NCI-H82 (cell line): ENCODE measurements at places on chromosomes 3 and 15.
A peak's percentile ranks its signal among the peaks of the same experiment; 100 is the strongest.

DNA sequence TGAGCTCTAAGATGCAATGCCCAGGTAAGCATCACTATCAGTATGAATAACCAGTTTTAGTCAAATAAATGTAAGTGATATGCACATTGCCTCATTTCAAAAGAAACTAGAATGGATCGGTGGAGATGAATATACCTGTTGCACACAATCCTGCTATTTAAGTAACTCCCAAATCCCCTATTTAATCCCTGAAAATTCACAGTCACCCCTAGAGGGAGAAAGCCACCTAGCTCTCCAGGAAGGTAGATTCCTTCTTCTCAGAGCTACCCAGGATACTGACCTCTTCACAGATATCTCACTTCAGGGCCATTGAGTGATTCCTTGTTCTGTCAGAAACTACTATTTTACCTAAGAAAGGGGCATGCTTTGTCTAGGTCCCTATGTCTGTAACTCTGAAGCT is 11.7 kb downstream of the LSAMP start:
- peak; percentile 7 for DNase-seq

GRCh38 chr15:80612118-80612823 is 82.8 kb upstream of the ABHD17C start:
- no peak for DNase-seq

DNA sequence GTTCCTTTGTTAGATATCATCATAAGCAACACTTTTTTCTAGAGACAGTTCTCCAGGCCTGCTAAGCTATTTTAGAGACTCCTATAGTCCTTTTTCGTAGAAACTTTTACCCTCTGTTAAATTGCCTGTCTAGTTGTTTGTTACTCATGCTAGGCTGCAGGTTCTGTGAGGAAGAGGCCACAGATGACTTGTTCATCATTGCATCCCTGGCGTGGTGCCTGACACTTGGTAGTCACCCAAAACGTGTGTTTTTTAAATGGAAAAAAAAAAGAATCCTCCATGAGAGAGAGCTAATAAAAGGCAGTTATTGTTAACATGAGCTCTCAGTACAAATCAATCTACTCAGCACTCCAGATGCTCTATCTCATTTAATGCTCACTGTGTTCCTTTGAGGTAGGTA is 35.1 kb downstream of the CCDC54 start:
- no peak for DNase-seq

DNA sequence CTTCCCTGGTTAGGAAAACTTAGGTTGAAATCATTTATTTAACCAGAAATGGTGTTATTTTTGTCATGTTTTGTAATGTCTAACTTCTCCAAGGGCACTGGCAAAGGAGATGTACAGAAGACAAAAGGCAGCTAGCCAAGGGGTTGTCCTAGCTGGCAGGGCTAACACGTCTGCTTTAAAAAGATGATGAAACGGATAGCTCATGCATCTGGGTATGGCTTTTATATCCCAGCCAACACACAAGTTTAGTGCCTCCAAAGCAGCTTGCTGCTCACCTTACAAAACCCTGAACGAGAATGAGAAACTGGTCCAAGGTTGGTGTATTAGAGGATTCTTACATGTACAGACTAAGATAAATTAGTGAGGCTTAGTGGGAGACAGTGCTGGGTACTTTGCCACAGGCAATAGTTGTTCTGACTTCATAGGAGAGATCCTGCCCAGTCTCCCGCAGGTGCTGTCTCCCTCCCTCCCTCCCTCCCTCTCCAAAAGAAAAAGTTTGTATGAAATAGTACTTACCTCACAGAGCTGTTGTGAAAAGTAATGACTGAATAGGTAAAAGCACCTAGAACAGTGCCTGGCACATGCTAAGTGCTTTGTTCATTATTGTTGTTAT is 47.8 kb downstream of the KCNMB2 start:
- DNase-seq, result no peak

DNA sequence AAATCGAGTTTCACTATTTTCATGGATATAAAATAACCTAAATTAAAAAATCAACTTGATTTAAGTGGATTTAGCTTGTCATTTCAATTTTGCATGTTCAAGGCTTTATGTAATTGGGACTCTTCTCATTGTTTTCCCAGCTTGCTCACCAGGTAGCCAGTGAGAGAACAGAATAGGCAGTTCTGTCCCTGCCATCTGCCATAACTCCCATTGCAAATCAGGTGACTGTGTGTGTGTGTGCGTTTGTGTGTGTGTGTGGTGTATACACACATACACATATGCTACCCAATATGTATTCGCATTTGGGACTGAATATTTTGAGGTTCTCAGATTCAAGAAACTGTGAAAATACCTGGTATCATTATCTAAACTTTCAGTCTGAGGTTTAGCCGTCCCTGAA is 1069.8 kb downstream of the IGSF11 start:
- peak; percentile 15 for DNase-seq

DNA sequence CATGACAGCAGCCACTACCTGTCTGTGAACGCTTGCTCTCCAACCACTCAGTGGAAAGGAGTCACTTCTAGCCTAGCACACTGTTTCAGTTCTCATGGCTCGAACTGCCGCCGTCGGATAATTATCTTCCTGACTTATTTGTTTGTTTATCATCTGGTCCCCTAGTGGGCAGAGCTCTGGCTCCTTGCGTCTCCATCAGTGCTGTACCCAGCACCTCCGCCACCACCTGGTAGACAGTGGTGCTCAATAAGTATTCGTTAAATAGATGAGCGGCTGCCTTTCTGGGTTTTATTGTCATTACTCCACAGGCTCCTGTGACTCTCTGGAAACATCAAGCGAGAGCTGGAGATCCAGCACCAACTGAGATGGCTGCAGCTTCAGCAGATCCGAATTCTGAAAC is 297.5 kb downstream of the NTRK3 start:
- DNase-seq, result no peak

DNA sequence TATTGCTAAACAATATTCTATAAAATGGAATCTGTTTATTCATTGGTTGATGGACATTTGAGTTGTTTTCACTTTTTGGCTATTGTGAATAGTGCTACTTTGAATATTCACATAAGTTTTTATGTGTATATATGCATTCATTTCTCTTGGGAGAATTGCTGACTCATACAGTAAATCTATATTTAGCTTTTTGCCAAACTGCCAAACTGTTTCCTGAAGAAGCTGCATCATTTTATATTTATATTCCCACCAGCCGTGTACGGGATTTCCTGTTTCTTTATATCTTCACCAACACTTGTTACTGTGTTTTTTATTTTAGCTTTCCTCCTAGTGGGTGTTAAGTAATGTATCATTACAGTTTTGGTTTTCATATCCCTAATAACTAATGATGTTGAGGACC is 12.5 kb upstream of the TCAIM start:
- no peak for DNase-seq

DNA sequence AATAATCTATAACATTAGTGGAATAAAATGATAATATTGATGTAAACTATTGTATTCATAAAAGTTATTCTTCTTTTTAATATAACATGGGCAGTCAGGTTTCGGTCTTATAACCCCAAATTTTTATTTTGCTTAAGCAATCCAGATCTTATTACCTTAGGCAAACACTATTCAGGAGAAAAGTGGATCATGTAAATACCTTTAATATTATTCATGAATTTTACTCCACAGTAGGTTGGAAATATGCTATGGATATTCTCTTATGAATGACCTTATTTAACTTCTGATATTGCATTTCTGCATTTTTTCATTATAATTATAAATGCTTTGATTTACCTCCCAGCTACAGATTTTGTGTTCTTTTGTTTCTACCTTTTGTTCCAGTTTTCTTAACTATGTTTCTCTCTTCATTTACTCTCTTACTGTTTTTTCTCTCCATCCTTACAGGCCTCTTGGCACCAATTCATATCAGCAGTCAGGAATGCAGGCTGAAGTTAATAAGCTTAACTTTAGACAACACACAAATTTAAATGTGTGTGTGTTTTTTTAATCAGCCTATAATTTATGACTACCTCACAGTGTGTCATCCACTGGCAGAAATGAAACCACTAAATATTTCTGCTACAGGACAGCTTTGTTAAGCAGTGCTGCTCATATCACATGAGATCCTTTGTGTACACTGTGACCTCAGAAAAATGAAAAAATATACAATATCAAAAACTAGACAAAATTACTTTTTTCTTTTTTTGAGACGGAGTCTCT is 111.0 kb downstream of the NSUN3 start:
- DNase-seq, result peak; percentile 46

- DNase-seq, result peak; percentile 75
These were observed 51.7 kb downstream of the SCN11A start for GRCh38 chr3:39000008-39000450.

GRCh38 chr15:49075881-49076280 is 29.6 kb upstream of the SECISBP2L start:
- DNase-seq, result no peak

- peak; percentile 79 for DNase-seq
These were observed 555 bp downstream of the ATP11B start for GRCh38 chr3:182793663-182794454.

DNA sequence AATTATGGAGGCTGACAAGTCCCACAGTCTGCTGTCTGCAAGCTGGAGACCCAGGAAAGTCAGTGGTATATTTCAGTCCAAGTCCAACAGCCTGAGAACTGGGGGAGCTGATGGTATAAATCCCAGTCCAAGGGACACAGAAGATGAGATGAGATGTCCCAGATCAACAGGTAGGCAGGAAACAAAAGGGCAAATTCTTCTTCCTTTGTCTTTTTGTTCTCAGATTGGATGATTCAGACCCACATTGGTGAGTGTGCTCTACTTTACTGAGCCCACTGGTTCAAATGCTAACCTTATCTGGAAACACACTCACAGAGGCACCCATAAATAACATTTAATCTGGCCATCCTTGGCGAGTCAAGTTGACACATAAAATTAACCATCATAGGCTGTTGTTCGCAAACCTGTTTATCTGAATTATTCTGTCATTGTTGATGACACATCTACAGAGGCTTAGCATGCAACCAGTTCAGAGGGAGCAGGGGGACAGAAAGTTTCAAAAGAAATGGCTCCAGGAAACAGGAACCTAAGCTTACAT is 62.7 kb upstream of the ITGA11 start:
- DNase-seq, result no peak

DNA sequence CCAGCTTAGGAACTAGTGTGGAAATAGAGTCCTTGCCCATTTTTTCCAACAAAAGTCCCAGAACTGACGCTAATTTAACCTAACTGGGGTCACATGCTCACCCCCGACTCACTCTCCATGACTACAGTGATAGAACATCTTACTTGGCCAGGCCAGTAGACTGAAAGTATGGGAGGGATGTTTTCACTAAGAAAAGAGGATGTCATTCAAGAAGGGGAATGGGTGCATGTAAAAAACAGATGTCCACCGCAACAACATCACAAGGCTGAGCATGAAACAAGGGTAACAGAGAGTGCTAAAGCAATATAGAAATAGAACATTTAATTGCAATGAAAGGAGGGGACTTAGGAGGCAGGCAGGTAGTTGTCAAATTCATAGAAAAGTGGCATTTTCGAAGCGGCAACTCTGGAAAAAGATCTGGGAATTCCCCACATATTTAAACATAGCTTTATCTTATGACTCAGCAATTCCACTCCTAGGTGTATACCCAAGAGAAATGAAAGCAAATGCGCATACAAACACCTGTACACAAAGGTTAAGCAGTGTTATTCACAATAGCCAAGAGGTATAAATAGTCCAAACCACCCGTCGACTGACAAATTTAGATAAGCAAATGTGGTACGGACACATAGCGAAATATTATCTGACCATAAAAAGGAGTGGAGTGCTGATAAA is 41.1 kb upstream of the UBE2E2 start:
- DNase-seq, result no peak

DNA sequence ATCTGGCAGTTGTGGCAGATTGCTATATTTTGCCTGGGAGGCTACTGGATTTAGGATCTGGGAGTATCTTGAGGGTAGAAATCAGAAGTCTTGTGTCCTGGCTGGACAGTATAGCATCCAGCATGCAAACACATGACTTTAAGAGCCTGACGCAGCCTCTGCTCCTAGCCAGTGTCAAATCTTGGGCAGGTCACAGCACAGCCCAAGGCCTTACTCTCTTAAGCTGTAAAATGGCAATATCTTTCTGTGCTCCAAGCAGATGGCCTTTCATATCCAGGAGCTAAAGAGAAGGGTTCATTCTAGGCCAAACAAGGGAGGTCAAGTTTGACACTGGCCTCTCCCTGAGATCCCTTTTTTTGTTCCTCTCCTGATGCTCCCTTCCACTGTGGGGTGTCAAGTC is 19.8 kb upstream of the RAD18 start:
- no peak for DNase-seq

DNA sequence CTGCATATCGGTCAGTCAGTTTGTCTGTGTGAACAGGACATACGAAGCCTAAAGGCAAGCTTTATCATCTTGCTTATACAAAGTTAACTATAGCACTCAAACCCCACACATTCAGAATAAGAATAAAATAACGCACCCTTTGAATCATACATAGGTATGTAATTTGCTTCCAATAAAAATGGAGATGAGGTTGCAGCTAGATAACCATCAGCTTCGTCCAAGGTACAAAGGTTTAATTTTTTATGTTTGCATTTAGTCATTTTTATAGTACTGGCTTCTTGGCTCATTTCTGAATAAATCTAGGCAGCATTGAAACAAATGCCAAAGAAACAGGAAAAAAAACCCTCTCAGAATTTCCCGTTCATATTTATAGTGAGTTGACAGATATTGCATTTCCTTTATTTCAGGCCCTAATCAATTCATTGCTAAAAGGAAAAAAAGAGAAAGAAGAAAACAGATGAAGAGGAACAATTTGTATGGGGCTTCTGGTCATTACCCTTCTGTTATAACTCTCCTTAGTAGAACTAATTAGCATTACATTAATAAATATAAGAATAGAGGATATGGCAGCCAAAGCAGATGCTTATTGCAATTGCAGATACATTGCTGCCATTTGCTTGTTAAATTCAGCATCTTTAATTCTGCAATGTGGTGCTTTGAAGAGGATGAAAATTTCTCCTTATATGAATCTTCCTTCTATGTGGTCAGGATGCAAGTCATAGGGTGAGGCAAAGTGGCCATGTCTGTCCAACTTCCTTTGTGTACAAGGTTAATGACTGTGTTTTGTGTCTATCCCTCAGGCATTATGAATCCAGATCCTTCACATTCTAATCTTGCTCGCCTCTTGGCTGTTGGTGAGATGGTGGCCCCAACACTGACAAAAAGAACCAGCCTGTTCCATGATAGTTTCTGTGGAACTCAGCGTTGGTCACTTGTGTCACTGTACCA is 550.0 kb downstream of the AGBL1 start:
- no peak for DNase-seq

DNA sequence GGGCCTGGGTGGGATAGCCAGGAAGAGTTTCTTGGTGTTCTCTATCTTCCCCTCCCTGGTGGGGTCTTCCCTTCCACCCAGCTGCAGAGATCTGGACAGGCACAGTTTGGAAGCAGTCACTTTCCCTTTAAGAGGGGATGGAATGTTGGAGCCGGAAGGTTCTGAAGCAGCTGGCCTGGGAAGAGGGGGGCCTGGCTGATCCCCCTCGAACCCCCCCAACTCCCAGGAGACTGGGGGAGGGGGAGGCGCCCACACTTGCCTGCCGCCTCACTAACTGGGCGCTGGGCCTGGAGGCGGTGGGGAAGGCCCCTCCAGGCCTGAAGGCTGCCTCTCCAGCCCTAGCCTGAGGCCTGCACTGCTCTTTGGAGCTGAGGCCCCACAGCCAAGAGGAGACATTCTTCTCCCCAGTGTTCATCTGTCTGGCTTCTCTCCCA is 1.4 kb downstream of the DVL3 start:
- DNase-seq, result peak; percentile 89

- DNase-seq, result peak; percentile 41
These were observed 158.8 kb downstream of the CLSTN2 start for GRCh38 chr3:140093742-140094141.

- DNase-seq, result no peak
These were observed 89.2 kb upstream of the MEF2A start for GRCh38 chr15:99476413-99477222.
